Dorsolateral prefrontal cortex (tissue), 122 donors: ENCODE measurements at places on chromosomes 2 and 18. TPM values are rescaled to one million over a fixed set of nuclear protein-coding genes. Genes with fewer than 3 reads are reported as not detected.

DNA sequence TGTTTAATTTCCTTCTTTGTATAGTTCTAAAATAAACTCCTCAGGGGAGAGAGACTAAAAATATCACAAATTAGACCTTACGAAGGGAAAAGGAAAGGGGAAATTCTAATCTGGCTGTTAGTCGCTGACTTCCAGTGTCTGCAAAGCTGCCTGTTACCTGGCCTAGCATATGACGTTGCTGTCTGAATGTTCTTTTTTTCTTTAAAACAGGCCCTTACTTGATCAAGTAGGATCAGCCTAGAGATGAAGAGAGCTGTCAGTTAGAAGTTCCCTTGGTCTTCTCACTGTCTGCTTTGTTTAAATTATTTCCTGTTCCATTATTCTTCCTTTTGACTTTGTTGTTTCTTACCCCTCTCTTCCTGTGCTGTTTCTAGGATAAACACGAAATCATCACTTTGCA lies 11.2 kb downstream of the NCK2 start:
- DNase-seq: no peak

DNA sequence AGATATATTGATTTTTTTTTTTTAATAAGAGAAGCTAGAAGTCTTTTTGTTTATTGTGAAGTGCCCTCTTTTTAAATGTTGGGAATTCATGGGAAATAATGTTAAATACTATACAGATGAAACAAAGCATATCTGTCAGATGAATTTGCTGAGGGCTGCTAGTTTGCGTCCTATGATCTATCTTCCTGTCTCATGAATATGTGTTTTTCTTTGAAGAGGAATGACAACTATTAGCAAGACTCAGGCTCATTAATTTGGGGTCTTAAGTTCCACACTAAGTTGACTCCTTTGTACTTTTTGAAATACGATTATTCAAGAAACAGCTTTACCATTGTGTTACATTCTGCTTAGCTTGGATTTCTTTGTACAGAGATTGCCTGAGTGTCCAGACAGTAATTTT lies 57.9 kb downstream of the AGFG1 start:
- no peak for DNase-seq

GRCh38 chr18:54149078-54149697 lies 75.3 kb downstream of the MBD2 start:
- DNase-seq: no peak

- no peak for DNase-seq
These were observed 34.6 kb upstream of the STK17B start for GRCh38 chr2:196205881-196206435.

DNA sequence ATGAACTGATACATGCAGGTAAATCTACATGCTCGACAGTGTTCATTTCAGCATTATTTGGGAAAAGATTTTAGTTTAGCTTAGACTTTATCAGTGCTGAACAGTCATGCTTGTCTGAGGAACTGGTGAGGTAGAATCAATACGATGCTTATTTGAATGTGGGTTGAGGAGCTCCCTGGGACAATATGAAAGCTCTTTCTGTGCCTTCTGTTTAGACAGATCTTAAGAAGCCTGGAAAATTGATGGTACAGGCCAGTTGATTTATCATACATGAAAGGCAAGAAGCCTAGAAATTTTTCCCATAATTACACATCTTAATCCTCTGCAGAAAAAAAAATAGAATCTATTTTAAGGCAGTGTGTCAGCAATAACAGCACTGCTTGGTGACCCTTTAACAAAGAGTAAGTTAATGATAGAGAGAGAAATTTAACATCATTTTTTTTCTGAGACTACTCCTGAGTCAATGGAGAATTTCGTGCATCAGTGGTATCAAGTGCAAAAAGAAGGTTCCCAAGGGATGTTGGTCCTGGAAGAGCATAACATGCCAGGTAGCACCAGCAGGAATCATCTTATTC lies 252.2 kb upstream of the CDH20 start:
- no peak for DNase-seq

DNA sequence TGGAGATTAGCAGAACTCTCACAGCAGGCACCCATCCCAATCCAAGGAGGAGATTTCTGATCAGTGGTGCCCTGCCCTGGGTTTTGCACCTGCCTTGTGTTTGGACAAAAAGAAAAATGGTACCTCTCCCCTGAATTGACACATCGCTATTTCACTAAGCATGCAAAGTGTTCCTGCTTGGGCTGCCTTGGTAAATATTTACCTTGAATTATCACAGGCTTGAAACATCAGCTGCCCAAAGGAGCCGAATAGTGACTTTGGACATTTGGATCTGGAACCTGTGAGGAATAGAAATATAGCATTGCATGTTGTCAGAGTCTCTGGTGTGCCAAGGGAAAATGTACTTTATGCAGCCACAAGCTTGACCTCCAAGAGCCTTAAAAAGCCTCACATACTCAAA lies 926.4 kb upstream of the FANCL start:
- no peak for DNase-seq

The SMCHD1 gene
- total RNA-seq: 61.0 TPM

GRCh38 chr2:191374366-191374765 lies 129.2 kb downstream of the MYO1B start:
- no peak for DNase-seq

GRCh38 chr18:51479736-51480135 lies 282.3 kb upstream of the MEX3C start:
- no peak for DNase-seq

DNA sequence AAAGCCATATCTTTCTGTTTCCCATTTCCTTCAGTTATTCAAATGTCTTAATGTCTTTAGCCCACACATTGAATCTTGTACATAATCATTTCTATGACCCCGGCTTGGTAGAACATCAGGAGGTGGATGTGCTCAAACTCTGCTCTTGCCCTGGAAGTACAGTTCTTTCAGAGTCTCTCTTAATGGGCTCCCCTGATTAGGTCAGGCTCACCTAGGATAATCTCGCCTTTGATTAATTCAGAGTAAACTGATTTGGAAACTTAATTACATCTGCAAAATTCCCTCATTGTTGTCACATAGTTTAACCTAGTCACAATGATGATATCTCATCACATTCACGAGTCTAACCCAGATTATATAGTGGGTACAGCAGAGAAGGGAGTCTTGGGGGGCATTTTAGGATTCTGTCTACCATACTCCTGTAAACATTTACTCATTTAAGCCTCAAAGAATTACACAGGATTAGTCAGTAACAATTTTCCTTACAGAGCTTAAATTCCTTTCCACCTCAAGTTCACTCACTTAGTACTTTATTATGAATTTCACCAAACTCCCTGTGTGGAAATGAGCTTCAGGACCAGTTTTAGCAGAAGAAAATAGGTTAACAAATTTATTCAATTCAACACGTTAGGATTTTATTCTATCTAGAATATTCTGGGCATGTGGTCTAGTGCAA lies 135.5 kb downstream of the FHOD3 start:
- DNase-seq: no peak

GRCh38 chr2:134103196-134103595 lies 150.7 kb upstream of the MGAT5 start:
- no peak for DNase-seq
